GM10248 (cell line): ENCODE measurements at places on chromosomes 7 and 10.

DNA sequence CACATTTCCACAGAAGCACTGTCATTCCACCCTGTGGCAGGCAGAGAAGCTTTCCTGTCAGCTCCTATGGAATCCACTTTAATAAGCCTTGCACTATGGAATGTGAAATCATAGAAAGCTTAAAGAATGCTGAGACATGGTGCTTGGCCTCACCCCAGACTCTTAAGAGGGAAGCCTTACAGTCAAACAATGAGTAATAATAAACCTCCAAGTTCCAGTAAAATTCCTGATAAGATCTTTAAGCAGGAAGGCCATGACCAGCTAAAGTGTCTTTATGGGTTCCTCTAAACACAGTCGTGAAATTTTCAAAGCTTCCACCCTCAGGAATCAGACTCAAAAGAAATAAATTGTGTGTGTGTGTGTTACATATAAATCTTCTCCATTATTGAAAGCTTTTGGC lies 11.9 kb upstream of the TEX36 start:
- DNase-seq = no peak

DNA sequence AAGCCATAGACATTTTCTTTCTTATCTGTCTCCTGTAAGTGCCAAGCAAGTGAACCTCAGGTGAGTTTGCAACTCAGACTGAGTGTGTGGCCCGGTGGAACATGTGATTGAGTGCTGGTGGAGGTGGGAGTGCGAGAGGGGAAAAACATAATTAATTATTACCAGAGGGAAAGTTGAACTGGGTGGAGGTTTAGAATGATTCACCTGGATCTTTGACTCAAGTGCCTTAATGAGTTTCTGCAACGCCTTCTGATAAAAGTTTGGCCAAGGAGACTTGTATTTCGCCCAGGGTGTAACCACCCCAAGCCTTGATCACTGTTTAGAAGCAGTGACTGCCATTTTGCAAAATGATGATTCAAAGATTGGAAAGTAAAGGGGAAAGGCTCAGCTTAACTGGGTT lies 513.9 kb downstream of the GATA3 start:
- DNase-seq = no peak

- no peak for DNase-seq
These were observed 116.5 kb downstream of the MARCHF5 start for GRCh38 chr10:92407305-92408016.

- no peak for DNase-seq
These were observed 32.3 kb downstream of the RPS24 start for GRCh38 chr10:78066012-78066411.

- peak; percentile 73 for DNase-seq
These were observed at the start of gene NEUROG3 for GRCh38 chr10:69573056-69573806. NEUROG3 (minus strand) TSS chr10:69573422; CDS start chr10:69573043, 379 bp downstream.

- no peak for DNase-seq
These were observed 1651.0 kb downstream of the REEP3 start for GRCh38 chr10:65172249-65172648.

GRCh38 chr7:107023522-107024151 lies 20.9 kb upstream of the PRKAR2B start:
- no peak for DNase-seq

- no peak for DNase-seq
These were observed 6.9 kb downstream of the SNX10 start for GRCh38 chr7:26298472-26299058.

DNA sequence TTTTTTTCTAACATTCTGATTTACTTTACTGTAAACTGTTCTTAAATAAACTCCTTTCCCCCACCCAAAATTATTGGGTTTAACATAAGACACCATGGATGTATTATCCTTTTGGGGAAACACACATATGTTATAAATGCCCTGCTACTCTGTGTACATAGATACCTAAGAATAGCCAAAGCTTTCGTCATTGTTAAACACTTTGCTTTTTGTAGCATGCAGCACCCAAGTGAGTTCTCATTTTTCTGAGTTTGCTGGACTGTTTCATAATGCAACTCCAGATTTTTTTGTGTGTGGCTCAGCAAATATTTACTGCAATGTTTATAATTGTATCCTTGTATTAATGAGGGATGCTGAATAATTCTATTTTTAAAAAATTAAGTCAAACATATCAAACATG lies 86.9 kb downstream of the VTI1A start:
- no peak for DNase-seq

- DNase-seq = no peak
These were observed 360.0 kb upstream of the IGFBP3 start for GRCh38 chr7:46281071-46281470.

DNA sequence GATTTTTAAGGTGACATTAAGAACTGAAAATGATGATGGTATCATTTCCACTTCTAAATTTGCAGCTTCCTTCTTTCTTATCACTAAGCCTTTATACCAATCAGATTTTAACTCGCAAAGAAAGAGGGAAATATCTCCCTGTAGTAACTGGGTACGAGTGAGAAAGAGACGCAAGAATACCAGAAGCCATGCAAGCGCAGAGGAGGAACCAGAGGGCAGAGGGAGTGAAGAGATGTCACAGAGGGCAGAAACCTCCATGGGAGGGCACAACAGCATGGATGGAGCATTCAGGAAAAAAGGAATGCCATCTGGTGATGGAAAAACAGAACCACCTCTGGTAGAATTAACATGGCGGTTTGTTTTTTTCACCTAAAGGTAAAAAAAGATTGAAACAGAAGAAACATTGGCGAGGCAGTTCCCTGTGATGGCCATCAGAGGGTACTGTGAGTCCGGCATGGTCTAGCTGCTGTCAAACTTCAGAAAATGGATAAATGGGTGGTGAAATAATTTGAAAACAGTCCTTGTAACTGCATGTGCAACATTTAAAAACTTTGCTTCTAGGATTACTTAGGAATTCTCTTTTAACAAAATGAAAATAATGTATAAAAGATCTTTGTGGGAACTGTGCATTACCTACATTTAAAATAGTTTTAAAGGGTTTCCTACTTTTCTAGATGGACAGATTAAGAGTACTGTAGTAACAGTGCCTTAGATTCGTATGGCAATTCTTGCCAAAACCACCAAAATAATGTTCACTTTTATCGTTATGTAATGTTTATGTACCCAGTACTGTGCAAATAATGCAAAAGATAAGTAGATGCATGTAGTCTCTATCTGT lies 91.8 kb downstream of the ARHGAP12 start:
- peak; percentile 32 for DNase-seq

GRCh38 chr10:106255111-106255678 lies 909.3 kb downstream of the SORCS1 start:
- DNase-seq = no peak

DNA sequence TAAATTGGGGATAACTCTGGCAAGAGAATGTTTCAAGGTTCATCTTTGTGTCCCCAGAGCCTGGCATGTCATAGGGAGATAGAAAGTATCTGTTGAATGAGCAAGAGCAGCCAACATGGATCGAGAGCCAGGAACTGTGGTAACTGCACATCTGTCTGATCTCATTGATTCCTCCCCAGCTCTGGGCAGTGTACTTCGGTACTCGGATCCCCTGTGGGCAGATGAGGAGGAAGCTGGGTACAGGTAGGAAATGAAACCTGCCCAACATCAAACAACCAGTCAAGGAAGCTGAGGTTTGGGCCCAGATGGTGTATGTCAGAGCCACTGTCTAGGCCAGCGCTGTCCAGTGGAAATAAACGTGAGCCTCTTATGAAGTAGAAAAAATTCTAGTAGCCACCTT lies 76.4 kb downstream of the GRK5 start:
- no peak for DNase-seq

- no peak for DNase-seq
These were observed 5.6 kb downstream of the DOCK1 start for GRCh38 chr10:126910798-126911197.

DNA sequence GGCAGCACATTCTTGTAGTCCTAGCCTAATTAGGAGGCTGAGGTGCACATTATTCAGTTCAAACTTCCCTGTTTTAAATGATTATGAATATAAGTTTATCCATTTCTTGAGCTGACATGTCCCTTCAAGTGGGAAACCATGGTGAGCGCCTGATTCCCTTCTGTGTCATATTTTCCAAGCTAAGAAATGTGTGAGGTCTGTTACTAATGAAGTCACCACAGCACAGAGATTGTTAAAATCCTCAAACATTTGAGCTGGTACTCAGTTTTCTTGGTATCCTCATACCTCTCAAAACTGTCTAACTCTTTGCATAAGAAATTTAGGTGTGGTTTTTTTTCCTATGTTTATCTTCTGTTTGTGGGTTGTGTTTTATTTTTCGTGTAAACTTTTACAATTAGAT lies 926.8 kb downstream of the GATA3 start:
- no peak for DNase-seq

DNA sequence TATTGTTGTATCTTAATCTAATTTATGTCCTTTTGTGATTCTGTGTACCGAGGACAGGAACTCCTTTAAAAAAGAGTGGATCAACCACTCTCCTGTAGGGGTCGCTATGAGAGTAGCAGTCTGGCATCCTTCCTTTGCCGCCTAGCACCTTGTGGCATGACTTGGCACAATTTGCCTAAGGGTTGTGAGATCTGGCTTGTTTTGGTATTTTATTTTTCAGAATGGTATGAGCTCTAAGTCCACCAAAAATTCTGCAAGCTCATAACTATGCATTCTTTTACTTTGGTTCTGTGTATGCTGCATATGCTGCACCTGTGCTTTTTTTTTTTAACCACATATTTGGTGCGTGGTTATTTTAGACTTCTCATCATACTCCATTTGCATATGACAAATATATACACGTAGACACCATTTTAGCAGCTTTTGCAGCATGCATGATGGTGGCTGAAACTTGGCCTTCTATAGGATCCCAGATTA lies 112.8 kb downstream of the CDK14 start:
- peak; percentile 45 for DNase-seq

DNA sequence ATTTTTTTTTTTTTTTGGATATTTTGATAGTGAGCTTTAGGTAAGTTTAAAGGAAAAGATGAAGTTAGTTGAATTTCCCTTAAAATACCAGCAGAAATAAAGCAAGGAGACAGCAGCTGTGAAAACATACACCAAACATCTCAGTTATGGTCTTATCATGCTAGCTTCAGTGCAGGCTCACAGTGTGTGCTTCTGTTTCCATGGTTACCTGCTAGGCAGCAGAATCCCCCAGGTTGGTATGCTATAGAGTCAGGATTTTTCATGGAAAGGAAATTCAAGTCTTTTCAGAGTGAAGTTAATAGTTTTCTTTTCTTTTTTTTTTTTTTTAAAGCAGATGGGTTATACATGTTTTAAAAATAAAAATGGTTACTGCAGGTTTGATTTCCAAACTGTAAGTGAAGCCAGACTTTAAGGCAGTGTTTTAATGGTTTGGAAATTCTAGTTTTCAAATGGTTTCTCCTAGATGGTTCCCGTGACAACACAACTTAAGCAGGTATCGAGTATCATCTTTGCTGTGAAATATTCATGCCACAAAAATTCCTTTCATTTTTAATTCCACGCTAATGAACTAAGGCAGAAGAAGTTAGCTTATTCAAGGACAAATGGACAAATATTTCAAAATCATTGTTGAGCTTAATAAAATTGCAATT lies 230.9 kb downstream of the BICC1 start:
- no peak for DNase-seq

DNA sequence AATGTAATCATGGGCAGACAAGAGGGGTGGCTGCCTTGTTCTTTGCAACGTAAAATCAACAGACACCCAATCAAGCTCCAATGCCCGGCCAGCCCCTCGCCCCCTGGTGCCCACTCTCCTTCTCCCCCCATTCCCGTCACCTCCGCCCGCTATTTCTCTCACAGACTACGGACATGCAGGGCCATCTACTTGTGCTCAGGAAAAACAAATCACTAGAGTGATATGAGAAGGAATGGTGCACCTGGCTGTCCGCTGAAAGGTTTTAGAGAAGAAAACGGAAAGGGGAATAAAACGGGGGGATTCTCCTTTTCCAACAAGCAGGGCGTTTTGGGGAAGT lies 396 bp downstream of the GRM8 start:
- DNase-seq = no peak

GRCh38 chr10:36026656-36027390 lies 384.7 kb upstream of the FZD8 start:
- DNase-seq = no peak

- DNase-seq = no peak
These were observed 97.2 kb upstream of the PODXL start for GRCh38 chr7:131653418-131654248.

GRCh38 chr10:126904516-126904817 lies 761 bp upstream of the DOCK1 start:
- no peak for DNase-seq

GRCh38 chr7:22267930-22268615 lies 88.9 kb downstream of the RAPGEF5 start:
- DNase-seq = no peak

DNA sequence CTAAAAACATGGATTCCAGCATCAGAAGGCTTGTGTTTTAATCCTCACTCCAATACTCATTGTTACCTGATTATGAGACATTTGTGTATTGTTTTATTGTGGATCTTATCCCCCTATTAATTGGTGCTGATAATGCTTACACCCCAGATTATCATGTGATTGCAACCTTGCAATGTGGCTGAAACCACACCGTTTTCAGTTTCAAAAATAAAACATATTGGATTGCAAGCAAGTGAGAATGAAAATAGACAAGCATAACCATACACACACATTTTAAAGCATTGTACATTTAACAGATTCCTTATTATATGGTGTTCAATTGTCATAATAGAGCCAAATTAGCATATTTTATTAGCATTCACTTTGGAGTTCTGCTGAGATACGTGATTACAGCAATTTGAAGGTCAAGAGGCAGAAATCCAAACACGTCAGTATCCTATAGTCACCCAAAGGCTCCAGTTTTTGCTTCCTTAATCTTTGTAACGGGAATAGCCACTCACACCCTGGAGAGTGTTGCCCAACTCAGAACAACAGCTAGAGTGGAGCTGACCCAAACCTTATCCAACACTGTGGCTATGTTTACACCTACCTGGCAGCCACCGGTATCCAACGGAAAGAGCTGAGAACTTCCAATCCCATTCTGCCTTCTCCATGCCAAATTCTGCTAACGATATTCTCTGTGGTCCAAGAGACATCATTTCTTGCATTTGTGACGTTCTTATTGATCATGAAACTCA lies 317.1 kb upstream of the KLF6 start:
- no peak for DNase-seq

- no peak for DNase-seq
These were observed 175.3 kb downstream of the DIP2C start for GRCh38 chr10:514137-514671.

DNA sequence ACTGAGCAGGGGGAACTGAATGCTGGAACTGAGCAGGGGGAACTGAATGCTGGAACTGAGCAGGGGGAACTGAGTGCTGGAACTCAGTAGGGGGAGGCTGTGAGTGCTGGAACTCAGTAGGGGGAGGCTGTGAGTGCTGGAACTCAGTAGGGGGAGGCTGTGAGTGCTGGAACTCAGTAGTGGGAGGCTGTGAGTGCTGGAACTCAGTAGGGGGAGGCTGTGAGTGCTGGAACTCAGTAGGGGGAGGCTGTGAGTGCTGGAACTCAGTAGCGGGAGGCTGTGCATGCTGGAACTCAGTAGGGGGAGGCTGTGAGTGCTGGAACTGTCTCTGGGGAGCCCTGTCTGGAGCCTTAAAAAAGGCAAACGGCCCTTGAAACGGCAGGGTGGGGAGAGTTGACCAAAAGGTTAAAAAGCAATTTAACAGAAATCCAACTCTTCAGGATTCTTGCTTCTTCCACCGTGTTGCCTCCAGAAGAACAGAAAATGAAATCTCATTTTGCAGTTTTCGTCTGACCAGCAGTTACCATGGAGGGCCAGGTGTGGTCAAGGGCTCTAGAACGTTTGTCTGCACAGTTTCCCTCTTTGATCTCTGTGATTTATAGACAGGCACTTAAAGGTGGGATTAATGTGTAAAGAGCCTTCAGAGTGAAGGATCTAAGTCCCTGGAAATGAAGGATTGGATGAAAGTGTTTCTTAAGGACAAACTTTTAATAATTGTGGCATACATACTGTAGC lies 19.1 kb downstream of the DOCK1 start:
- no peak for DNase-seq

- peak; percentile 15 for DNase-seq
These were observed at the start of gene PON3 for GRCh38 chr7:95396136-95397032. PON3 (minus strand) TSS chr7:95396375; CDS start chr7:95396350, 25 bp downstream.
